ENCODE measurements at places on chromosomes 12 and 14.

DNA sequence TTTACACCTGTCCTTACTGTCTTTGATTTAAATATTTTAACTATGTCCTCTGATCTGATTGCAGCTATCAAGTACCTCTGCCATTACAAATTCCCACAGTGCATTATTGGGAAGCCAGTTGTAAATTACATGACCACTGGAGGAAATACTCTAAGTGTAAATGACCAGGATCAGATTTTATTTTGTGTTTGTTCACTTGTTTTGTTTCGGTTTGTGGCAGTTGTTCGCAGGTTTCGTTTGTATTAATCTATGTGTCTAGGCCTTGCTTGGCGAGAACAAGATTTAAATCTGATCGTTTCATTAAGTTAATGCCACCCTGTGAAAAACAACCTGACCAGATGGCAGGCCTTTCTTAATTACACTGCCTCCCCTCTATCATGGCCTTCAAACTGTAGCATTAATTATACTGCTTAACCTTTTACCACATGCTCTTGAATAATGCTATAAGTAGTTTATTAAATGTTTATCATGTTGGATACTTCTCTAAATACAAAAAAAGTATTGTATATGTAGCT is 990.1 kb downstream of the TMTC2 start:
- no peak for DNase-seq

DNA sequence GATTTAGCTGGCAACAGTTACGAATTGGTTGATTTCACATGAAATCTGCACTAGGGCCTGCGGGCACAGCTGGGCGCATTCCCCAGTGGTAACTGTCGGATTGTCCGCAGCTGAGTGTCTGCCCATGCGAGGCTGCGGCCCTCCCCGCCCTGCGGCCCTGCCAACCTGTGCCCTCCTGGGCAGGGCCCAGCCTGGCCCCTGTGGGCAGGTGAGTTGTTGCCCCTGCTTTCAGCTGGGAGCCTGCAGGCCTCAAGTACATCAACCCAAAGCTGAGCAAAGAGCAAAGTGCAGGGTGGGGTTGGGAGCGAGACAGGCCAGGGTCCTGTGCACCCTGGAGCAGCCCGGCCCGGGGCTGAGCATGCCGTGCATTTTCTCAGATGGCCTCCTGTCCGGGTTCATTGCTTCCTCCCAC is 89.1 kb downstream of the ADGRD1 start:
- no peak for DNase-seq

GRCh38 chr12:91818227-91819131 is 327.2 kb downstream of the BTG1 start:
- no peak for DNase-seq

DNA sequence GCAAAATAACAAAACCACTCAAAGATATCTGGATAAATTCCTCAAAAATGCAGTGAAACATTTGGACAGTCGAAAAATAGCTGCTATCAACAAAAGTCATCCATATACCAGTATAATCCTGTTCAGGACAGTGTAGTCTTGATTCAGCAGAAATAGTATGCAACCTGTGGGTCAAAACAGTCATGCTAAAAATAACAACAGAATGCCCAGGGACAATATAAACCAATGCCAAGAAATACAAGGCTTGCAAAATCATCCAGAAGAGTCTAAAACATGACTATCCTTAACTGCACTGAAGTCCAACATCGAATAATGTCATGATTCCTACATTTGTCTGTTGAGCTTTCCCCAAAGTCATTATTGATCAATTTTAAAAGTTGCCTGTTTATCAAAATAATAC is 425.9 kb downstream of the FSCB start:
- DNase-seq, result no peak

DNA sequence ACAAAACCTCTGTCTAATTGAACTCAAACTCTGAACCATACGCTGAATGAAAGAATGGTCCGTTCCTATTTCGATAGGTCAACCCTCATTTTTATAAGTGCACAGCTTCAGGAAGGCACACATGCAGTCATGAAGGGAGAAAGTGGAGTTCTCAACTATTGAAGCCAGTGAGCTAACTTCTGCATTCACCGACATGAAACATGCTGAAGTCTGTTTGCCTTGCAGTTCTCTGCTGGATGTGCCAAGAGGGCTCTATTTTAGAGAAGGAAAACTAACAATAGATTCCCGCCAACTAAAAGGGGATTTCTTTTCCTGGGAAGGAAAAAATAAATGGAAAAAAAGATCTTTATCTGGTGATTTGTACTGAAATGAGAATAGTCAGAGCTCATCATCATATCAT is 191.0 kb upstream of the PLEKHG7 start:
- no peak for DNase-seq

- no peak for DNase-seq
Observed at GRCh38 chr12:19544353-19544752, 105.1 kb downstream of the AEBP2 start.

GRCh38 chr12:70507442-70507841 is 129.8 kb downstream of the PTPRB start:
- no peak for DNase-seq

- no peak for DNase-seq
Observed at GRCh38 chr14:97410667-97411620, 613.8 kb downstream of the VRK1 start.

- DNase-seq, result no peak
Observed at GRCh38 chr12:26227361-26227745, 32.0 kb downstream of the SSPN start.

GRCh38 chr12:104493496-104493895 is 36.7 kb downstream of the CHST11 start:
- DNase-seq, result no peak

DNA sequence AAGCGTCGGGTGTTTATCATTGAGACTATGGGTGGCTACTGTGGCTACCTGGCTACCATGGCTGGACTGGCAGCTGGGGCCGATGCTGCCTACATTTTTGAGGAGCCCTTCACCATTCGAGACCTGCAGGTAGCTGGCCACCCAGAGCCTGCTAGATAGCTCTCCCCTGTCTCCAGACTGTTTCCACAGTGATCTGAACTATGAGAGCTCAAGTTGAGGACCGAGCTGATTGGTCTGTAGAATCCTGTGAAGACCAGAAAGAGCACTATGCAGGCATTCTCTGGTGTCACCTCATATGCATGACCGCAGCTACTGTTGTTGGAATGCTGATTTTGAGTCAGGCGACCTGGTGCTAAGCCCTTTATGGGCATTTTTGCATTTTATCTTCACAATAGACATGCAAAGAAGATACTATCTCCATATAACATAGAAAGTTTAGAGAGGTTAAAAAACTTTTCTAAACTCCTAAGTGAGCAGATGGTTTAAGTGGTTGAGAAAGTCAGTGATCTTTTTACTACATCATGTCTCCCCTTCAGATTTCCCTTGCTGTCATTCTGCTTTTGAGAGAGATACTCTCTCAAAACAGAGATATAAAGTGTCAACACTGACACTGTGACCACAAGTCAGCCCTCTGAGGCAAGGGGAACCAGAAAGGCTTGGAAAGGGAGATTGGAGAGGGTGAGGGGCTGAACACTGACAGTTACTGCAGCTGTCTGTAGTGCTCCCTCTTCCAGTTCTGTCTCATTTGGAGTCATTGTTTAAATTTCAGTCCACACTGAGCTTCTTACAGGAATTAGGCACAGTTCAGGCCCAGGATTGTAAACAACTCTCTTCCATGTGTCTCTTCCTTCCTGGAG is 14.3 kb downstream of the ASB8 start:
- no peak for DNase-seq

- no peak for DNase-seq
Observed at GRCh38 chr12:112020947-112021457, 7.8 kb downstream of the ERP29 start.

DNA sequence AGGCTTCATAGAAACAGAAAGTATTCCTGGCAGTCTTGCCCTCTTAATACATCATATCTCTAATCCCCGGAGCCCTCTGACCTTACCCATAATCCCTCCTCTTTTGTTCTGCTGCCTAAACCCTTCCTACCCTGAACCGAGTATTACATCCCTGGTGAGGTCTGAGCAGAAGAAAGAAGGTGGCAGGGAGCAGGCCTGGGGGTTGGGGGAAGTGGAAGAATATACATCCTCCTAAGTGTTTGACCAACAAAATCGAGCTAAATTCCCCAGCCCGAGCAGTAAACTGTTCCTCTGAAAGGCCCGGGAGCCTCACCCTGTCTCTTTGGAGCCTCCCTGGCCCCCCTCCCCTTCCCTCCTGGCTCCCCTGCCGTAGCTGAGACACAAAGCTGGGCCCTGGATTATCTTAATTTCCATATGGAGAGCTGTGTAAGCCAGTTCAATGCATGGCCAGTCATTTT is 192.6 kb upstream of the LHX5 start:
- DNase-seq, result no peak

DNA sequence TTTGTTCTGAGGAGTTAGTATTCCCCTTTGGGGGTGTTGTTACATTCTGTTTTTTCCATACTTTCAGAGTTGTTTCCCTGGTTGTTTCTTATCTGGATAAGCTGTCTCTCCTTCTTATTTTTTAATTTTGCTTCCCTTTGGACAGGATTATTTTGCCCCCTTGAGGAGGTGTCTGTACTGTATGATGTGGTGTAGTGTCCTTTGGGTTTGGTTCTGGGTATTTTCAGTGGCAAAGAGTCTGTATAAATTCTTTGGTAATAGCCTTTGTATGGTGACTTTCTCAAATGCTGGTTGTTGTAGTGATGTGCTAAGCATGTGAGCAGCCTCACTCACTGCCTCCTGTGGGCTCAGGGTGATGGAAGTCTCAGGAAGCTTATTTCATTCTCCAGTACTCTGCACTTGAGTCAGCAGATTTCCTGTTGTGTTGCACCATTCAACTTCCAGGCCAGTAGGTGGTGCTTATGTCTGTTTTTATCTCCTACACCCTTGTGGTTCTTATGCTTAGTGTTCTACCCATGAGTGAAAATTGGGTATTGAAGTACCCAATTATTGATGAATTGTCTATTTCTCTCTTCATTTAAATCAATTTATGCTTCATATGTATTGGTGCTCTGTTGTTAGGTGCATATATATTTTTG is 103.3 kb upstream of the PMCH start:
- no peak for DNase-seq

DNA sequence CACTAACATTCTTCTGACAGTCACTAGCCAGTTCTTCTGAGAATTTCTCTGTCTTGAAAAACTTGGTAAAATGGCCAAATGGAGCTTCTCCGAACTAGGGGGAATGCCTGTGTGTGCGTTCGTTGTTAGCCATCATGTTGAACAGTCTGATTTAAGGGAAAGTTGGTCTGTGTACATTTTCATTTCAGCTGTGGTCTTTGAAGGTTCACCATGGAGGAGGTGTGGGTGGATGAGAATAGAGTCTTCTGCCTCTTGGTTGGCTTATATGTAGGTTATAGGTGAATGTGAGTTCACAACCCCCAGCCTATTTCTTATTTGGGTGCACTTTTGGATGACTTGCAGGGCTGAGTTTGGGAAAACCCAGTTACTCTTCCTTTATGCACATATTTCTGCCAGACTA is 12.9 kb downstream of the ETV6 start:
- DNase-seq, result no peak

GRCh38 chr14:72553656-72554055 is 340.2 kb downstream of the DPF3 start:
- no peak for DNase-seq

GRCh38 chr12:93223440-93224426 is 154.0 kb upstream of the NUDT4 start:
- DNase-seq, result no peak

DNA sequence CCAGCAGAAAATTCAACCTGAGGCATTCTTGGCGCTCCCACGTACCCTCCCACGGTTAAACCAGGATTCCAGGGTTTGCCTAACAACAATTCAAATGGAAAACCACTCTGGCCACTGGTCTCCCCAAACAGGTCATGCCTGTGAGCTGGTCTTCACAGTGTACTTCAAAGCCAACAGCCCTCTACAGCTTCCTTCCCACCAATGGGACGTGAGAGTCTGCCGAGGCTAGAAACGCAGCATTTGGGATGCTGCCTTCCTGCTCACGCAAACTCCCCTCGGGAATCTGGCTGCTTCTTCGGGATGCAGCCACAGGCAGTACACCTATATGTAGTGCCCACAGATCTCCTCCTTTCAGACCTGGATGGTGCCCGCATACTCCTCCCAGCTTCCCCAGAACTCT is 149.1 kb downstream of the KLHL28 start:
- DNase-seq, result no peak

DNA sequence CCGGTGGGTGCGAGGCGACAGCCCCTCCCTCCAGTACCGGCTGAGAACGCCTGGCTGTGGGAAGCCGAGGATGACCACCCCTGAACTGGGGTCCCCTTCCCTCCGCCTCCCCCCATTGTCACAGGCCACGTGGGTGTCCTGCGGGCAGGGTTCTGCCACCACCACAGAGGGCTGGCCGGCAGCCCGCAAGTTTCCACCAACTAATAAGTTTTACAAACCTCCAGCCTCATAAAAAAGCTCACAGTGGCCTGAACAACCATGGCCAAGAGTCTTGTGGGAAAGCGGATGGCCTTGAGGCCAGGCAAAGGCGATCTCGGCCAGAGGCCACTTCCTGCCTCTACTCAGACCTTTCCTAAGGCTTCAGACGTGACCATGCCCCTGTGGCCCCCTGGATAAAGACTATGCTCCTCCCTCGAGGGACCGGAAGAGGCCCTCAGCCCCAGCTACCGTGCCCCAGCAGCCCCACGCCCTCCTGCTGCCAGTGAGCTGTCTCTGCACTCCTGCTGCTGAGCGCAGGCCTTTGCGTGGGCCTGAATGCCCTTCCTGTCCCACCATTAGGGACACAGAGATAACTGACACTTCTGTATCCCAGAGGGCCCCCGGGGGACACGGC is 46.1 kb upstream of the DLK1 start:
- no peak for DNase-seq

DNA sequence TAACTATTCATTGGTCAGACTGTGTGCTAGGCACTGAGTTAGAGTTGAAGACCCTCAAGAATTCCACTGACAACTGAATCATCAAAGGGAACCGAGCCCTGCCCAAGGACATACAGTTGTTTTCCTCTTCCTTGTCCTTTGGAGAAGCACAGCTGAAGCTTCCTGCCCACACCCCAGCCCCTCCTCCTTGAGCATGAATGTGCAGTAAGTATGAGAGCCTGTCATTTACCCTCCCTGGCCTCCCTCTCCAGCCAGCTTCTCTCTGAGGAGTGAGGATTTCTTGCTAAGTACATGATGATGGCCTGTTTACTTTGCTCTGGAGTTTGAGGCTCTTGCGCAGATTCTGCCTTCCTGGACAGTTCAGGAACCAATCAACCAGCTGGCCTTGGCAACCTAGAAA is 235.2 kb downstream of the CACNA1C start:
- peak; percentile 66 for DNase-seq

DNA sequence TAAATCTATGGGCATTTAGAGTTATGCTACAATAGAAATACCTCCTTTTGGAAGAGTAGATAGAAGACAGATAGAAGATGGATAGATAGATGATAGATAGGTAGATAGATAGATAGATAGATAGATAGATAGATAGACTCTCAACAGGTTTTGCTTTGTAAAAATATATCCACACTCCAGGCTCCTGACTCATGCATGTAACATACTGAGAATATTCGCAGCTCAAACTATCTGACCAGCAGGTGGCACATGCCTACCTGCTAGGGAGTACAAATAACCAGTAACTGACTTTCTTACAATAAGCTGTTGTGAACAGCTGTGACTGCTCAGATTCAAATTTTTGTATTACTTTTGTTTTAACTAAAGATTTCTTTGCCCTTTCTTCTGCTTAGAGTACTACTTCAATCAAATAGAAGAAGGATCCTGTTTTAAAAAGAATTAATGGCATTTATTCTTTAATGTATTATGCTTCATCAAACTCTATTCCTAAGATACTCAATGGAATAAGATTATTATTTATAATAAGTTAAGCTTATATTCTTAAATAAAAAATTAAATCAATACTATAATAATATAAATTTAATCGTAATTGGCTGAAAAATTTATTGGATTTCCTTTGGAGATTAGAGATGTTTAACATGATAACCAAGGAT is 15.8 kb upstream of the CPNE8 start:
- DNase-seq, result peak; percentile 32

- no peak for DNase-seq
Observed at GRCh38 chr14:33866425-33867088, 84.3 kb downstream of the EGLN3 start.
